ENCODE measurements at places on chromosomes 3 and 15.

GRCh38 chr15:89528757-89529352 lies 32.5 kb upstream of the RHCG start:
- H3K36me3 ChIP-seq, result no peaks in the 10 kb centered on the region
- no peaks in the 10 kb centered on the region for H3K27me3 ChIP-seq
- no peaks in the 10 kb centered on the region for H3K4me1 ChIP-seq

DNA sequence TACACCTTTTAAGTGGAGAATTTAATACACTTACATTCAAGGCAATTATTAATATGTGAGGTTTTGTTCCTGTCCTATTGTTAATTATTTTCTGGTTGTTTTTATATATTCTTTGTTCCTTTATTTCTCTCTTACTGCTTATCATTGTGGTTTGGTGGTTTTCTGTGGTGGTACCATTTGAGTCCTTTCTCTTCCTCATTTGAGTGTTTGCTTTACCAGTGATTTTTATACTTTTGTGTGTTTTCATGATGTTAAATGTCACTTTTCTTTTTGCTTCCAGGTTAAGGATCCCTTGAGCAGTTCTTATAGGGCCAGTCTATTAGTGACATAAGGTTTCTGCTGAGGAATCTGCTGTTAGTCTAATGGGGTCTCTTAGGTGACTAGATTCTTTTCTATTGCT lies 116.5 kb downstream of the LRRK1 start:
- no peak overlapping the region for H3K27ac ChIP-seq
- no peaks in the 10 kb centered on the region for H3K27me3 ChIP-seq
- H3K4me3 ChIP-seq, result no peak overlapping the region
- no peaks in the 10 kb centered on the region for H3K4me1 ChIP-seq
- DNase-seq, result no peak

DNA sequence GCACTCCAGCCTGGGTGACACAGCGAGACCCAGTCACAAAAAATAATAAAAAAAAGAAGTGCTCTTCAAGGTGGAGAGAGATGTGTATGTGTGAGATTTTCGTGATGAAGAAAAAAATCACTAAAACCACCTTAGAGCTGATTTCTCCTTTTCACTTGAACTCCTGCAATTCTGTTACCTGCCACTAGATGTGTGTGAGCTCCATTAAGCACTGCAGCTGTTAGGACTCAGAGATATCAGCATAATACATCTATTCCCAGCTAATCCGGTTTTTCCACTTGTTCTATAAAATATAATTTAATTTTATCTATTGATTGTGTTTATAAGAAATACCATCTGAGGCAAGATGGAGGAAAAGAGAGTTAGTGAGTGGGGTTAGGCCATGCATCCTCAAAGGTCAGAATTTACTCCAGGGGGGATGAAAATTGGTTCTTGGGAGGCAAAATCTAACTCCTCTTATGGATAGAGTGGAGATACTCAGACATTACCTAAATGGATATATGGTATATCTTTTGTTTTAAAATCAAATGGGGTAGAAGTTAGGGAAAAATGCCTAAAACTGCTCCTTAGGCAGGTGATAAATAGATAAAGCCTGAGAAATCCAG lies 152.7 kb downstream of the IL20RB start:
- peaks cover 2% of the 10 kb centered on the region for H3K4me1 ChIP-seq
- no peak overlapping the region for H3K27ac ChIP-seq
- H3K36me3 ChIP-seq, result no peaks in the 10 kb centered on the region
- DNase-seq, result no peak

DNA sequence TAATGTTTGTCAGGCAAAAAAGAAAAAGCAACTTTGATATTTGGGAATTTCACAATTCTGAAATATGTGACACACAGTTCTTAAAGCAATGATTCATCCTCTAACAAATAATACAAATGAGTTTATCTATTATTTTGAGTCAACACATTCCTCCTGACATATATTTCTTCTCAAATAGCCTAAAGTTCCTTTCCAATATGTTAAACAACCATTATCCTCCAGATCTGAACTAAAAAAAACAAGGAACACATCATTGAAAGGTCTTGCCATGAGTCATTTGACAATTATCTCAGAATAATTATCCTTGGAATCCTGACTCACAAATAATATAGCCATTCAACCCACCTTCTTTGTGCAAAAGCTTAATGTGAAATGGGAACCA lies 208.7 kb upstream of the CDIN1 start:
- H3K4me1 ChIP-seq, result no peaks in the 10 kb centered on the region
- H3K36me3 ChIP-seq, result no peaks in the 10 kb centered on the region
- no peaks in the 10 kb centered on the region for H3K27me3 ChIP-seq
- no peak overlapping the region for H3K27ac ChIP-seq
- no peak for DNase-seq

GRCh38 chr15:88610701-88611231 lies 10.4 kb upstream of the AEN start:
- peaks cover 27% of the 10 kb centered on the region for H3K27me3 ChIP-seq
- H3K4me3 ChIP-seq, result no peak overlapping the region
- H3K4me1 ChIP-seq, result peaks cover under 1% of the 10 kb centered on the region
- no peaks in the 10 kb centered on the region for H3K36me3 ChIP-seq
- H3K27ac ChIP-seq, result no peak overlapping the region

- DNase-seq, result no peak
- no peak overlapping the region for H3K27ac ChIP-seq
- H3K4me1 ChIP-seq, result no peaks in the 10 kb centered on the region
- no peaks in the 10 kb centered on the region for H3K27me3 ChIP-seq
Measured at GRCh38 chr3:82814660-82815059, 1053.2 kb upstream of the GBE1 start.

DNA sequence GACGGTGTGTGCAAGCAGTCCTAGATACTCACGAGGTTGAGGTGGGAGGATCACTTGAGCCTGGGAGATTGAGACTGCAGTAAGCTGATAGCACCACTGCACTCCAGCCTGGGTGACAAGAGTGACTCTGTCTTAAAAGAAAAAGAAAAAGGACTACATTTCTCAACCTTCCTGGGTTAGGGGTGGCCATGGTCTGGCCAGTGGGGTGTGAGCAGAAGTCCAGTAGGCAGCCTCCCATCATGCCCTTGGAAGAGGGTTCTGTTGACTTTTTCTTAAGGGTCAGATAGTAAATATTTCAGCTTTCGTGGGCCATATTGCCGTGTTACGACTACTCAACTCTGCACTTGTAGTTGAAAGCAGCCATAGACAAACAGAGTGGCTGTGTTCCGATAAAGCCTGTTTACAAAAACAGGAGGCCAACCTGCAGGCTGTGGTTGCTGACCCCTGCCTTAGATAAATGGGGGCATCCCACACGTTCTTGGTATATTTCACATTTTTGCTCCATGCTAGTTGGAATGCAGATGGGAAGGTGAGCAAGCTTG lies 31.0 kb upstream of the PDE8A start:
- H3K4me1 ChIP-seq, result no peaks in the 10 kb centered on the region
- H3K27ac ChIP-seq, result peak overlapping the region; percentile 64
- DNase-seq, result no peak
- no peak overlapping the region for H3K4me3 ChIP-seq
- no peaks in the 10 kb centered on the region for H3K36me3 ChIP-seq

DNA sequence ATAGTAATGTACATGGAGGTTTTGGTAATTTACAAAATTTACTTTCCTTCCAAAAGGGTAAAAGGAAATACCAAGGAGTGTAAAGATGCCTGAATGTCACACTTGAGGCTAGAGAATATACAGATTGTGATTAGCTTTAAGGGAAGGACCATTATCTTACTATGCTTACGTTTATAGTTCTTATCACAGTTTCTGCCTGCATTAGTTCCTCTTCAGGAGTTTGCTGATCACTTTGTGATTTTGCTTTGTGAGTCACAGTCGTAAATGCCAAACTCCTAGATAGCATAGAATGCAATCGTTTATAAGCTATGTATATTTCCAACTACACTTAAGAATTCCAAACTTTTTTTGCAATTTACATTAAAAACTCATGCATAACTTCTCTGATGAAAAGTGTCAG lies 1034.6 kb downstream of the DIPK2A start:
- no peak overlapping the region for H3K4me3 ChIP-seq
- no peak overlapping the region for H3K27ac ChIP-seq
- H3K27me3 ChIP-seq, result no peaks in the 10 kb centered on the region
- DNase-seq, result no peak
- no peaks in the 10 kb centered on the region for H3K4me1 ChIP-seq

DNA sequence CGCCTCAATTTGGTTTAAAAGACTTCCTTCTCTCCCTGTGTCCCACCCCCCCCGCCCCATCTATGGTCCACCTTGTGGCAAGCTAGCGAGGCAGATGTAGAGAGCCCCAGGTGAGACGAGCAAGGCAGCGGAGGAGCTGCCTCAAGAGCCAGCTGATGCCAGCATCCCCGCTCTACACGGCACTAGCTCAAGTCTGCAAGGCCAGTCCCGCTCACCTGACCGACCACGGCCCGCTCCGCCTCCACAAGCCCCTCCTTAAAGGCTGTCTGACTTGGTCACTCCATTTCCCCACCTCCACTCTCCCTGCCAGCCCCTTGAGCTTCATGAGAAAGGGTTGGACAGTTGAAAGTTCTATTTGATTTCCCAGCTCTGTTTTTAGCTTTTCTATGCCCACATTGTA lies 56.2 kb upstream of the IGF1R start:
- no peaks in the 10 kb centered on the region for H3K4me1 ChIP-seq
- H3K4me3 ChIP-seq, result no peak overlapping the region
- no peak for DNase-seq
- H3K27ac ChIP-seq, result no peak overlapping the region

DNA sequence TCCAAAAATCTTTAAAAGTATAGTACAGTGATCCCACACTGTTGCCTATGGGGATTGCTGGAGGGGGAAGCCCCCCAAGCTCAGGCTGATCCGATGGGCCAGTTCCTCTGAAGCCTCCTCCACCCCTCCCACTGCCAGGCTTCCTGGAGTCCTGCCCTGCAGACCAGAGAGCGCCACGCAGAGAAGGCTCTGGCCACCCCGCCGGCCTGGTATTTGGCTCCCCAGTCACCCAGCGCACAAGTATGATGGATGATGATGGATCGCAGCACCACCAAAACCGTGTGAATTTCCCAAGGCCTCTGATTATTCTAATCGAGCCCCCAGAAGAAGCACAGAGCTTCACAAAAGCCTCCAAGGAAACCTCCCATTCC lies 259.0 kb downstream of the MECOM start:
- H3K4me1 ChIP-seq, result no peaks in the 10 kb centered on the region
- no peaks in the 10 kb centered on the region for H3K36me3 ChIP-seq
- H3K27ac ChIP-seq, result no peak overlapping the region
- DNase-seq, result no peak
- no peaks in the 10 kb centered on the region for H3K27me3 ChIP-seq

- no peak overlapping the region for H3K27ac ChIP-seq
- H3K27me3 ChIP-seq, result no peaks in the 10 kb centered on the region
- no peak for DNase-seq
- H3K4me3 ChIP-seq, result no peak overlapping the region
- H3K4me1 ChIP-seq, result no peaks in the 10 kb centered on the region
Measured at GRCh38 chr3:23435318-23435717, 232.2 kb downstream of the UBE2E2 start.

GRCh38 chr3:33030802-33031201 lies 66.1 kb downstream of the GLB1 start:
- no peaks in the 10 kb centered on the region for H3K27me3 ChIP-seq
- peaks cover 7% of the 10 kb centered on the region for H3K36me3 ChIP-seq
- H3K4me3 ChIP-seq, result no peak overlapping the region

DNA sequence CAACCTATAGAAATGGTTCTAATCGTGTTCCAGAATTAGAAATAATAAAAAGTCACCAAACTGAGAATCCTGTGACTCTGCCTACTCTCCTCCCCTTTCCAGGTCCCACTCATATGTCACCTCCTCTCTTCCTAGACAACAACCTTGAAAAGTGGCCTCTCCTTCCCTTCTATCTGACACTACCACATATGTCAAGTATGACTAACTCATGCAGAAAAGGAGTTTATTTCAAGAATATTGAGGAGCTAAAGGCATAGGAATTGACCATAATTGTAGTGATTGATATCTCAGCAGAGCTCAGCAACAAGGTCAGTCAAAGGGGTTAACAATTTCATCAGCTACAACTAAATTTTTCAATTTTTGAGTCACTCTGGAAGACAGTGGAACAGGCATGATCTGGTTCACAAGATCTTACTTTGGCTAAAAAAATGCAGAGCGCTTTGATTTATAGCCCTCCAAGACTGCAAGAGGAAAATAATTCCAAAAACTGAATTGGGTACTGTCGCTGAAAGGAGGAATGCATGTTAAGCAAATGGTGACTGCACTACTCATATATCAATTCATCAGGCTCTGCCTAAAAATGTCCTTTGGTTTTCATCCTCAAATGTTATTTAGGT lies 160.6 kb upstream of the ARHGEF26 start:
- H3K4me3 ChIP-seq, result no peak overlapping the region
- no peaks in the 10 kb centered on the region for H3K36me3 ChIP-seq
- no peaks in the 10 kb centered on the region for H3K4me1 ChIP-seq
- DNase-seq, result no peak

GRCh38 chr3:170953229-170953628 lies 44.8 kb upstream of the EIF5A2 start:
- no peaks in the 10 kb centered on the region for H3K27me3 ChIP-seq
- H3K27ac ChIP-seq, result no peak overlapping the region
- no peak for DNase-seq
- no peak overlapping the region for H3K4me3 ChIP-seq
- no peaks in the 10 kb centered on the region for H3K4me1 ChIP-seq
- H3K36me3 ChIP-seq, result no peaks in the 10 kb centered on the region

GRCh38 chr3:108152274-108152673 lies 61.4 kb upstream of the CD47 start:
- H3K36me3 ChIP-seq, result no peaks in the 10 kb centered on the region

- no peak overlapping the region for H3K4me3 ChIP-seq
- no peaks in the 10 kb centered on the region for H3K36me3 ChIP-seq
- no peaks in the 10 kb centered on the region for H3K27me3 ChIP-seq
- no peaks in the 10 kb centered on the region for H3K4me1 ChIP-seq
- no peak for DNase-seq
Measured at GRCh38 chr15:75776065-75776423, 63.4 kb upstream of the CSPG4 start.

DNA sequence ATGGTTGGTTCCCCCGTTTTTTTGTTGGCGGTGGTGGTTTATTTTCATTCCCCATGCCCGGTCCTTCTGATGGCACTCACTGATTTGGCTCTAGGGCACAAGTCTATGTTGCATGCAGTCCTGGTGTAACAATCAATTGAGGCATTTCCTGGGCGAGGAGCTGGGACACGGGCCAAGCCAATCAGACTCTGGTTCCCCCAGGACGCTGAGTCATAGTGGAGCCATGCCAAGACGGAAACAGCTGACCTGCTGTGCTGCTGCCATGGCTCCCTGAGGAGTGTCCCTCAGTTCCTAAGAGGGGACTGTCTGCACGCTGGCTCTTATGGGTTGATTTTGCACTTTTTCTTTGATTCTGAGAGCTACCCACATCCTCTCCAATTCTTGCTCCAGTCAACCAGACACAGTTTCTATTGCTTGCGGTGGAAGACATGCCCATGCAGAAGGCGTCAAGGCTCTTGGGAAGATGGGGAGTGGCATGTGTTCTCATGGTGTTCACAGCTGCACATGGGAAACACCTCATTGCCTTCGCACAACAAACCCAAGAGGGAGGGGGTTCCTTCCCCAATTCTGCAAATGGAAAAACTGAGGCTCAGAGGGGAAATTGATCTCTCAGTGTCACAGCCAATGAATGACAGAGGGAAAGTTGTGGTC lies 28.3 kb upstream of the ALDH1L1 start:
- DNase-seq, result no peak
- H3K4me1 ChIP-seq, result no peaks in the 10 kb centered on the region
- H3K4me3 ChIP-seq, result no peak overlapping the region
- H3K27ac ChIP-seq, result no peak overlapping the region

GRCh38 chr15:27705056-27705455 lies 394.1 kb downstream of the OCA2 start:
- H3K27me3 ChIP-seq, result no peaks in the 10 kb centered on the region
- no peak overlapping the region for H3K4me3 ChIP-seq
- no peaks in the 10 kb centered on the region for H3K36me3 ChIP-seq
- no peak for DNase-seq
- H3K4me1 ChIP-seq, result no peaks in the 10 kb centered on the region
- no peak overlapping the region for H3K27ac ChIP-seq

- no peaks in the 10 kb centered on the region for H3K27me3 ChIP-seq
- no peak for DNase-seq
- H3K27ac ChIP-seq, result no peak overlapping the region
- no peaks in the 10 kb centered on the region for H3K4me1 ChIP-seq
Measured at GRCh38 chr3:119161240-119161639, 12.2 kb upstream of the UPK1B start.
